Naive B cell (primary cell): ENCODE measurements at places on chromosomes 12 and 14. TPM values are rescaled to one million over a fixed set of nuclear protein-coding genes. Genes with fewer than 3 reads are reported as not detected.
A peak's percentile ranks its signal among the peaks of the same experiment; 100 is the strongest.

DNA sequence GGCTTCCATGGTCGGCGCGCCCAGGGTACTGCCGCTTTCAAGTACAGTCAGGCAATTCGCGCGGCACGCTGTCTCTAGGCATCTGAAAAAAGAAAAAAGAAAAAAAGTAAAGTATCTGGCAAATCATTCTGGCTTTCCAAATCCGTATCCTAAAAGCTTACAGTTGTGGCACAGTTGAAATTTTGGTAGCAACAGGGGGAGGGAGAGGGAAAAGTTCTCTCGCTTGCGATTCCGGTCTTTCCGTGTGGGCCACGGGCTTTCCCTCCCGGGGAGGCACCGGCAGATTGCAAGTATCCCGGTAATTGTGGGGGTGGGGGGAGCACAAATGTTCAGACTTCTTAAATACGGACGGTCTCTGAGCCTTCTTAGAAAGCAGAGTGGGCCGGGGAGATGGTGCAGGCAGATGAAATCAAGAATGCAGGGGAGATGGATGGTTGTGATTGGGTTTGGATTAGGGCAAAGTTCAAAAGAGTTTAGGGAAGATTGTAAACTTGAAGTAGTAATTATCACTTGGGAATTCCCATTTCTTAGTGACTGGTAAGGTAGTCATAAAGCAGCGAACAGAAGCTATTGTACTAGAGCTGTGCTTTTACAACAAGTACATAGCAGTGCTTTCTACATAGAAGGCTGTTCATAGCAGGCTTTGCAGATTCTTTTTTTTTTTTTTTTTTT lies 1.2 kb downstream of the SOCS2 start:
- DNase-seq, result no peak
- peaks cover 23% of the 10 kb centered on the region for H3K4me1 ChIP-seq
- peaks cover 8% of the 10 kb centered on the region for H3K36me3 ChIP-seq
- H3K27me3 ChIP-seq, result peaks cover 66% of the 10 kb centered on the region

- DNase-seq, result no peak
- H3K36me3 ChIP-seq, result peaks cover 8% of the 10 kb centered on the region
- no peaks in the 10 kb centered on the region for H3K27me3 ChIP-seq
- no peak overlapping the region for H3K4me3 ChIP-seq
- peaks cover 74% of the 10 kb centered on the region for H3K4me1 ChIP-seq
Measured at GRCh38 chr14:89401761-89402160, 15.3 kb downstream of the FOXN3 start.

DNA sequence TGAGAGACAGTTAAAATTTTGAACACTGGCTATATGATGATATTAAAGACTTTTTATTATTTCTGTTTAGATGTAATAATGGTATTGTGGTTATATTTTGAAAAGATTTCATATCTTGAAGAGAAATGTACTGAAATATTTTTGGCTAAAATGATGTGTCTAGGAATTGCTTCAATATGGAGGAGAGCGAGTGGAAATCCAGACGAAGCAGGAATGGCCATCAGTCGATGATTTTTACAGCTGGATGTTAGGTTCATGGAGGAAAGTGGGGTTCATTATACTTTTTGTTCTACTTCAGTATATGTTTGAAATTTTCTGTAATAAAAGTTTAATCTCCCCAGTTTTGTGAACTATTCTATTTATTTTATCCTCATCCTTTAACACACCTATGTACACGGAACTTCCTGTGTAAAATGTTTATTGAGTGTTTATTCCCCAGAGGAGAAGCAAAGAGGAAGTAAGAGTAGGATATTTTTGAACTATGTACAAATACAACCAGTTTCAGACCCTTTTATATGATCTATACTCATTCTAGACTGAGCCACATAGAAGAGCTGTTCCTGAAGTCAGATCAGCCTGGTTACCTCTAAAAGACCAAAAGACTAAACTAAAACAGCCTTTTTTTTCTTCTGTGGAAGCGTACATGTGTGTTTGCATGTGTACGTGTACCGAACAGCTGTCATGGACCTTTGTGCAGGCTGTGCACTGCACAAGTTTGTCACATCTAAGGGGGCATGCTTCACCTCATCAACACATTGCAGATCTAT lies 211.0 kb upstream of the NUDT4 start:
- H3K4me1 ChIP-seq, result peaks cover 58% of the 10 kb centered on the region
- H3K27ac ChIP-seq, result peak overlapping the region; percentile 81
- peak overlapping the region; percentile 80 for H3K4me3 ChIP-seq
- peak; percentile 51 for DNase-seq
- no peaks in the 10 kb centered on the region for H3K36me3 ChIP-seq

GLT8D2 gene
- polyA plus RNA-seq, result not detected

ANKRD33 gene
- not detected for polyA plus RNA-seq

SCNN1A gene
- not detected for polyA plus RNA-seq
